Bladder microvascular endothelial cell (primary cell): ENCODE measurements at places on chromosomes 13 and 19. TPM values are rescaled to one million over a fixed set of nuclear protein-coding genes. Genes with fewer than 3 reads are reported as not detected.

KDM4B gene
- 9.7 and 21.3 TPM in 2 replicates for total RNA-seq

KLK2 gene
- not detected in 2 replicates for total RNA-seq

FGF22 gene
- under 0.01 TPM in 1 of 2 replicates, not detected in the other for total RNA-seq

PLIN4 gene
- total RNA-seq = 3.3 TPM in 1 of 2 replicates, not detected in the other

NCAN gene
- not detected in 2 replicates for total RNA-seq

CACNG7 gene
- not detected in 2 replicates for total RNA-seq

CLIP3 gene
- 0.81 and 6.7 TPM in 2 replicates for total RNA-seq

KLK11 gene
- total RNA-seq = not detected in 2 replicates

DCLK1 gene
- 3.4 and 116 TPM in 2 replicates for total RNA-seq

SIGLEC12 gene
- not detected in 2 replicates for total RNA-seq

PRR20A gene
- total RNA-seq = not detected in 2 replicates

BRD4 gene
- 8.1 and 21.3 TPM in 2 replicates for total RNA-seq

SCN1B gene
- 5.4 and 5.8 TPM in 2 replicates for total RNA-seq

HSPB6 gene
- 0.25 and 0.49 TPM in 2 replicates for total RNA-seq

COL5A3 gene
- 0.19 and 1.8 TPM in 2 replicates for total RNA-seq

ACP7 gene
- total RNA-seq = 0.06 TPM in 1 of 2 replicates, not detected in the other

FFAR3 gene
- total RNA-seq = 0.19 TPM in 1 of 2 replicates, not detected in the other
